Omental fat pad (tissue), 4 donors: ENCODE measurements at places on chromosomes 4 and X. TPM values are rescaled to one million over a fixed set of nuclear protein-coding genes. Genes with fewer than 3 reads are reported as not detected.

DNA sequence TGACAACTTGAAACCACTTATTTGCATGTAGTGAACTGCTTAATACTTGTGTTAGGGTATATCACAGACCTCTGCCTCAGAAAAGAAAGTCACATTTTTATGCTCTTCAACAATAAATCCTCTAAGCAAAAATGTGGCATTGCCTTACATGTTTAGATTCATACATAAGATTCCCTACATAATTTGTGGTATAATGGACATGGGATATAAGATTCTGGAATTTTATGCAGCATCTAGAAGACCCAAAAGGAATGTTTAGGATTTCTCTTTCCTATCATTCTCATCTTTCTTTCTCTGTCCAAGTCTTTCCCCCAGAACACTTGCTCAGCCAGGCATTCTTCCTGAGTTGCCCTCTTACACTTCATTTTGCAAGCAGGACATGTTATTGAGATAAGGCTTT lies 37.7 kb upstream of the TET2 start:
- DNase-seq, result no peak

DNA sequence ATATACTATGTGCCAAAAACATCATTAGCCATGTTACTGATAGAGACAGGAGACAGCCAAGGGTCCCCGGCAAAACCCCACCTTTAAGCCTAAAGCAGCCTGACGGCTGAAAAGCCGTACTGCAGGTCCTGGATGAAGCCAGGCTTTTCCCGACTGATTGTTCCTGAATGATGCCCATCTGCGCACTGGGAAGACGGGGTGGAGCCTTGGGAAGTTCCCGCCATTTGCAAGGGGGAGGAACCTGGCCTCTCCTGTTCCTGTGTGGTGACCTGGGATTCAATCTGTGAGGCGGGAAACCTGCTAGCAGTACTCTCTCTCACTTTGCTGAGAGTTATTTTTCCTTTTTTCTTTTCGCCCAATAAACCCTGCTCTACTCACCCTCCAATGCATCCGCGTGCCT lies 15.1 kb upstream of the CAMK2D start:
- no peak for DNase-seq

The GAGE2A gene
- total RNA-seq, result not detected

The NOCT gene
- total RNA-seq, result 26.4 TPM

The BOD1L1 gene
- total RNA-seq, result 35.6 TPM
